ENCODE measurements at places on chromosomes 3 and 15.

- H3K36me3 ChIP-seq = no peaks in the 10 kb centered on the region
- DNase-seq = no peak
Measured at GRCh38 chr3:187902041-187902471, 156.8 kb upstream of the BCL6 start.

DNA sequence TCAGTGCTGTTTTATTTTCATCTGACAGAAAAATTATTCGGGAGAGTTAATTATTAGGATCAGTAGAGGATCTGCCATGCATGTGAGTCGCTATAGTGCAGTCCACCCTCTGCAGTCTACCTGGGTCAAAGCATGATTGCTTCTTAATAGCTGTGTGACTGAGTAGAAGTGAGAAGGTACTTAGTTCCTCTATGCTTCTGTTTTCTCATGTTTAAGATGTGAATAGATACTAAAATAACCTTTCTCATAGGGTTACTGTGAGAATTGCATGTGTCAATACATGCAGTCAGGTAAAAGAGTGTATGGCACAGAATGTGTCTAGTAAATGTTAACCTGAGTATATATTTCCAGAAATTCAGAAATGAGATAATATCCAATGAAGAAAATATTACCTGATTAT, 435.7 kb downstream of the NAALADL2 start:
- H3K27me3 ChIP-seq = no peaks in the 10 kb centered on the region
- no peak for DNase-seq
- no peaks in the 10 kb centered on the region for H3K36me3 ChIP-seq

GRCh38 chr3:54192026-54192425, 69.7 kb downstream of the CACNA2D3 start:
- H3K27ac ChIP-seq = no peak overlapping the region
- DNase-seq = no peak
- no peak overlapping the region for H3K4me3 ChIP-seq
- H3K4me1 ChIP-seq = no peaks in the 10 kb centered on the region
- no peaks in the 10 kb centered on the region for H3K27me3 ChIP-seq

DNA sequence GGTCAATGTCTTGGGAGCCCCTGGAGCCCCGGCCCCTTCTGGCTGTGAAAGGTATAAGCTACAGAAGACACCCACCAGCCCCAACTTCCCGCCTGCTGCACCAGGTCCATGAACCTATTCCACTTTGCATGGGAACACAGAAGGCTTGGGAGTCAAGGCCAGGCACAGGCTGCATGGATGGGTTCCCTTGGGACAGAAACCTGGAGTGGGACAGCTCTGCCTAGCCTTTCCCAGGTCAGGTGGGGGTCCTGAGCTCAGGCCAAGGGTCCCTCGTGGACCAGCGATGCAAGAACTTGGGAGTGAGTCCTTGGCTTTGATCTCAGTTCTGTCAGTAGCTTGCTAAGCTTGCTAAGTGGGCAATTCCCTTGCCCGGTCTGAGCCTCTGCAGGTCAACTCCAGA, 25.0 kb downstream of the TKT start:
- peaks cover 95% of the 10 kb centered on the region for H3K36me3 ChIP-seq
- H3K27ac ChIP-seq = no peak overlapping the region
- H3K4me3 ChIP-seq = no peak overlapping the region
- no peaks in the 10 kb centered on the region for H3K27me3 ChIP-seq
- no peak for DNase-seq

DNA sequence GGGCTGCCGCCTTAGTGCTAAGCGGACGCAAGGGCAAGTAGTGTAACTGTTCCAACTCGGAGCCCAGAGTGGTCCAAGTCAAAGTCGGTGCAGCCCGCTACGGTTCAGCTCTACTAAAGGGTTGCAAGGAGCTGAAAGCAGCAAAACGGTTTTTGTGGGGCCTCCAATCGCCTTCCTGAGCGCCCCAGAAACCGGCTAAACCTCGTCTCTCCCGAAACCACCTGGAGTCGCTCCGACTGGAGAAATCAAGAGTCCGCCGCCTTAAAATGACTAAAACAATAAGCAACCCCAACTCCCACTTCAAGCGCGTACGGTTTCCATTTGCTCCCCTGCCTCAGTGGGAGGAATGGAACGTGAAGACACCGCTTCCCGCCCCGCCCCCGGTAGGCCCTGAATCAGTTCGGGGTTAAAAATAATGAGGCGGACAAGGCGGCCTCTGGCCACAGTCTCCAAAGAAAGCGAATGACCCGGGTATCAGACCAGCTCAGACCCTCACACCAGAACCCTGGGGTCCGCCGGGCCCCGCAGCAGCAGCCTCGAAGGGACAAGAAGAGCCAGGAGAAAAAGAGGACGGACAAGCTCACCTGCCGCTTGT, 401 bp downstream of the SEC11A start:
- peak overlapping the region; percentile 95 for H3K4me3 ChIP-seq
- H3K36me3 ChIP-seq = peaks cover 7% of the 10 kb centered on the region
- peak overlapping the region; percentile 78 for H3K27ac ChIP-seq
- H3K27me3 ChIP-seq = no peaks in the 10 kb centered on the region
- no peak for DNase-seq

DNA sequence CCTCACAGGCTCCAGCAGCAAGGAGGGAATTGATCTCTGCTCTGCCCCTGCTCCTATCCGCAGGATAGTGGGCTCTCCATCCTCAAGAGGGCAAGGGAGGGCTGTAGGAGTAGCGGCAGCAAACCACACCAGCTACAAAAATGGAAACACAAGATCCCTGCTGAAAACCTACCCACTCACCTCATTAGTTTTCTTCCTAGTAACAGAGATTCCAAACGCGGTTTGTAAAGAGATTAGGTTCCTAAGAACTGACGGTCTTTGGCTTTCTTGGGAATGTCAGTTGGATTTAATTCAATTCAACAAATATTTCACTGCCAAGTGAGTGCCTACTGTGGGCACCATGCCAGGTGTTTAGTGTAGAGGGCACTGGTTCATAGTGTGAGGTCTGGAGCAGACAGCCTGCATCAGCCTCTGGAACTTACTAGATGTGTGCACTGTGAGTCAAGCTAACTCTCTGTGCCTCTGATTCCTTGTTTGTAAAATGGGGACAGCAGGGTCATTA, 84.7 kb downstream of the MRPL46 start:
- DNase-seq = no peak
- no peak overlapping the region for H3K27ac ChIP-seq
- no peak overlapping the region for H3K4me3 ChIP-seq
- H3K27me3 ChIP-seq = peaks cover 11% of the 10 kb centered on the region
- H3K36me3 ChIP-seq = no peaks in the 10 kb centered on the region

GRCh38 chr15:58222679-58223078, 84.5 kb downstream of the AQP9 start:
- no peaks in the 10 kb centered on the region for H3K36me3 ChIP-seq
- H3K27me3 ChIP-seq = peaks cover 5% of the 10 kb centered on the region
- H3K4me3 ChIP-seq = no peak overlapping the region
- H3K4me1 ChIP-seq = no peaks in the 10 kb centered on the region
- no peak overlapping the region for H3K27ac ChIP-seq
- DNase-seq = no peak

DNA sequence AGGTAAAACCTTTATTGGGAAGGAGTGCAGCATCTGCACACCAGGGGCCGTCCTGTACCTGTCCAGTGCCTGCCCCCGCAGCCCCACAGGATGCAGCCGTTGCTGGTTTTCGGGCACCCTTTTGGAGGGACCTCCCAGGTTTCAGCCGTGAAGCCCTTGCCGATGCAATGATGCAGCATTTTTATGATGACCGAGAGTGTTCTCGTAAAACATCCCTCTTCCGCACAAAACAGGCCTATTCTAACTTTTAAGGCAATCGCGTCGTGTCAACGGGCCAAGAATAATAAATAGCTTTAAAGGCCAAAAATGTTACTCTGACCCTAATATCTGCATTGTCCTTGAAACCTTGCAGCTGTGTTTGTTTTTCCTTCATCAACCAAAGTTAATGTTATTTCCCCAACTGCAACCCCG, 126.1 kb downstream of the LRRK1 start:
- no peaks in the 10 kb centered on the region for H3K4me1 ChIP-seq
- no peak overlapping the region for H3K27ac ChIP-seq
- H3K27me3 ChIP-seq = no peaks in the 10 kb centered on the region
- H3K4me3 ChIP-seq = no peak overlapping the region
- no peaks in the 10 kb centered on the region for H3K36me3 ChIP-seq

GRCh38 chr15:76245072-76245610, 66.1 kb downstream of the ETFA start:
- no peak overlapping the region for H3K4me3 ChIP-seq
- H3K27ac ChIP-seq = no peak overlapping the region
- H3K36me3 ChIP-seq = peaks cover 2% of the 10 kb centered on the region
- DNase-seq = no peak

GRCh38 chr3:122415104-122415744, 638 bp downstream of the WDR5B start:
- DNase-seq = peak; percentile 33
- H3K4me3 ChIP-seq = peak overlapping the region; percentile 86
- H3K36me3 ChIP-seq = no peaks in the 10 kb centered on the region

DNA sequence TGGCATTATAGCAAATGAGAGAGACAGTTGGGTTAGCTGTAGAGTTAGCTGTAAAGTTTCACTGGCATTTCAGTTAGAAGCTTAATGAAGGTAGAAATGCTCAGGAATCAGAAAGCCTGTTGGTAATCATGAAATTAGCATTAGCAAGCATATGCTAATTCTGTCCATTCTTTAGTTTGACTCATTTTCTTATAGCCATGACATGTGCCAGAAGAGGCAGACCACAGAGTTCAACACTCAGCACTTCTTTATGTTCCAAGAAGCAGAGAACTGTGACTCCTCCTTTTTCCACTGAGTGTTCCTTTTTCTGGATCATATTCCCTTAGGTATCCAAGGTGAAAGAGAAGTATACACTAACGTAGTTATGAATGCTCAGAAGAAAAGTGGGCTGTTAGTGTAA, 276.2 kb upstream of the SGO1 start:
- H3K27me3 ChIP-seq = no peaks in the 10 kb centered on the region
- H3K4me3 ChIP-seq = no peak overlapping the region
- no peaks in the 10 kb centered on the region for H3K4me1 ChIP-seq
- DNase-seq = no peak
- no peak overlapping the region for H3K27ac ChIP-seq

GRCh38 chr3:77807312-77807711, 767.4 kb downstream of the ROBO2 start:
- DNase-seq = no peak
- H3K4me1 ChIP-seq = no peaks in the 10 kb centered on the region
- H3K36me3 ChIP-seq = no peaks in the 10 kb centered on the region
- no peak overlapping the region for H3K27ac ChIP-seq
- no peaks in the 10 kb centered on the region for H3K27me3 ChIP-seq

GRCh38 chr15:66408675-66409282, 22.1 kb downstream of the MAP2K1 start:
- no peak overlapping the region for H3K4me3 ChIP-seq
- DNase-seq = no peak
- peaks cover 63% of the 10 kb centered on the region for H3K4me1 ChIP-seq
- H3K27ac ChIP-seq = no peak overlapping the region
- H3K36me3 ChIP-seq = no peaks in the 10 kb centered on the region
- H3K27me3 ChIP-seq = no peaks in the 10 kb centered on the region

GRCh38 chr3:18445401-18446148, 20.4 kb upstream of the SATB1 start:
- peak overlapping the region; percentile 65 for H3K4me3 ChIP-seq
- no peaks in the 10 kb centered on the region for H3K36me3 ChIP-seq
- DNase-seq = peak; percentile 82
- H3K27me3 ChIP-seq = peaks cover 18% of the 10 kb centered on the region

DNA sequence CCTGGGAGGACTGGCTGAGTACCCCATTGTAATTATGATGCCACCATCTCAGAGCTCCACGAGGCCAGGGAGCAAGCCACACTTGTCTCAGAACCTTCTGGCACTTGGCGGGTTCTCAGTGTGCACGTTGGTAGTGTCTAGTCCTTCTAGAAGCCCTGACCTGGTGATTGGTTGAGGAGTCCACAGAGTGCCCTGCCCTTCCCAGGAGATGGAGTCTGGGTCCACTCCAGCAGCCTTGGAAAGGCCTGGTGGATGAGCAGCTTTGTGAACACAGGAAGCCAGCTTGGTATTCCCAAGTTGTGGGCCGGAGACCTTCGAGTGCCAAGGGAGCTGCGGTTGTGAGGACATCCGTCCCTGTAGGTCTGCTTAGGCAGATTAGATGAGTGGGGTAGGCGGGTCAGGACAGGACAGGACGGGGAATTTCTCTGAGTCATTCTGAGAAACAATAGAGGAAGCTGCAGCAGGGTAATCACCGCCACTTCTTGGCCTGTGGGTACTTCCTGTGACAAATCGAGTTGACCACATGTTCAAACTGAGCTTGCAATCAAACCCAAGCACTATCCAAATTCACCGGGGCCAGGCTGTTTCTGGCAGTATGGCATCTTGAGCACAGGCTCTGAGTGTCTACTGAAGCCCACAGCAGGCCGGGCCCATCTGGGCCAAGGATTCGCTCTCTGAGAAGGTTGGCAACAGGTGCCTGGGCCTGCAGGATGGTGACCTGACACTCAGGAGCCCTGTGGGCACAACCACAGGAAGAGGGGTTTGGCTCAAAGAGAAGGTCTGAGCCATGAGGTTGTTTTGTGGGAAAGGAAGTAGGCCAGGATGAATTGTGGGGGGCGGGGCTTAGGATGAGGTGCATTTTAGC, 71.5 kb upstream of the PLXNA1 start:
- no peaks in the 10 kb centered on the region for H3K36me3 ChIP-seq
- peak; percentile 39 for DNase-seq
- H3K27ac ChIP-seq = peak overlapping the region; percentile 72
- H3K27me3 ChIP-seq = no peaks in the 10 kb centered on the region
- peaks cover 4% of the 10 kb centered on the region for H3K4me1 ChIP-seq

DNA sequence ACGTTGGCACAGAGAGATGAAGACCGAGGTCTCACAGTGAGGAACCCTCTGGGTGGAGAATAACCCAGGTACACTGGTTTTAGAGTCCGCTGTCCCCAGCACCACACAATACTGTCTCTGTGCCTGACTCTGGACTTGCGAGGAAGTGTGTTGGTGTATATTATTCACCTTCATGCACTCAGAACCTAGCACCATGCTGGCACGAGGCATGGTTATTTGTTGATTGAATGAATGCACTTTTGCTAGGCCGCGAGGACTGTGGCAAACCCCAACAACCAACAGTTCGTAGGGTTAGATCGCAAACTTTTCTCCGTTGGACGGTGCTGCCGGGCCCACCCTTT, 484 bp upstream of the C3orf52 start:
- H3K4me1 ChIP-seq = peaks cover 18% of the 10 kb centered on the region
- peaks cover 9% of the 10 kb centered on the region for H3K27me3 ChIP-seq
- no peak for DNase-seq
- H3K36me3 ChIP-seq = no peaks in the 10 kb centered on the region
- peak overlapping the region; percentile 69 for H3K4me3 ChIP-seq

All from T-cell (primary cell).